ENCODE measurements at places on chromosomes 4 and X. TPM values are rescaled to one million over a fixed set of nuclear protein-coding genes. Genes with fewer than 3 reads are reported as not detected.

DNA sequence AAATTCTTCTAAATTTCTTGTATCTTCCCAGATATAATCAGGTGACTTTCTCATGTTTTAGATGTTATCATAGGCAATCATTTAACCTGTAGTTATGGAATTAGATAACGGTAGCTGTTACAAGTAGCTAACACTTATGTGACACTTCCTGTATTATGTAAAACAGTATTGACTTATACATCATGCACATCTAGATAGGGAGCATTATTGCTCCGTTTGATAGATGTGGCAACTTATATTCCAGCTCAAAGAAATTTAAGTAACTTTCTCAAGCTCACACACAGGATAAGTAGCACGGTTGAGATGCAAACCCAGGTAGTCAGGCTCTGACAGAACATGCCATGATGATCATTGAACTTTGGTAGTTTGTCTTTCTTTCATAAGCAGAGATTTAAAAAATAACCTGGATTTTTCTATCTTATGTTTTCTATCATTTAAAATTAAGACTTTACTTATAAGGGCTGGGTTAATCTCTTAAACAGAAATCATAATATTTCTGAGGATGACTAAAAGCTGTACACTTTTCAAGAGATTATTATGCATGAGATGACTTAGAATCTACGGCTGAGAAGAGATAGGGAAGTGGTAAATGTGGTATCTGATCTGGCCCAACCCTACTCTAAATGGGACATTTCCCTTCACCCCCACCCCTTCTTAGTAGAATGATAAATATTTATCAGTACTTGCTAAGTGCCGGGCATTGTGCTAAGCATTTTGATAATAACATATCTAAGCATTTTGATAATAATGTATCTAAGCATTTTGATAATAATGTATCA lies 69.1 kb upstream of the HPGD start:
- H3K27ac ChIP-seq: no peak overlapping the region
- no peak for DNase-seq
- no peak overlapping the region for H3K4me3 ChIP-seq

GRCh38 chr4:22410645-22411247 lies 105.1 kb downstream of the ADGRA3 start:
- H3K4me1 ChIP-seq: no peaks in the 10 kb centered on the region
- H3K27me3 ChIP-seq: no peaks in the 10 kb centered on the region
- no peak overlapping the region for H3K4me3 ChIP-seq
- no peak for DNase-seq

DNA sequence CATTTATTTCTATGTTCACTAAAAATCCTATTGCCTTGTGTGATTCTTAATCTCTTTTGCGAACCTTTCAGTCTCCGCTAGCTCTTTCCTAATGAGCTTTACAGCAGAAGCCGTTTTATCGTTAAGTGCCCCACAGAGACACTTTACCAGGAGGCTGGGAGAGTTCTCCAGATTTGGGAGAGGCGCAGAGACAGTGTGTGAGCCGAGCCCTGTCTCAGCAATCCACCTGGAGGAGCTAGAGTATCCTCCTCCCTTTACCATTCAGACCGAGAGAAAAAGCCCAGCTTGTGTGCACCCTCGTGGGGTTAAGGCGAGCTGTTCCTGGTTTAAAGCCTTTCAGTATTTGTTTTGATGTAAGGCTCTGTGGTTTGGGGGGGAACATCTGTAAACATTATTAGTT lies 54.9 kb upstream of the MTM1 start:
- no peak overlapping the region for H3K4me3 ChIP-seq
- H3K27ac ChIP-seq: no peak overlapping the region
- H3K4me1 ChIP-seq: no peaks in the 10 kb centered on the region
- DNase-seq: no peak

- H3K4me3 ChIP-seq: no peak overlapping the region
- DNase-seq: no peak
- no peak overlapping the region for H3K27ac ChIP-seq
- H3K27me3 ChIP-seq: no peaks in the 10 kb centered on the region
- H3K4me1 ChIP-seq: peaks cover 8% of the 10 kb centered on the region
Observed at GRCh38 chr4:88353324-88353723, 25.3 kb upstream of the HERC6 start.

Gene ATP11C
- total RNA-seq: 19.6 TPM

Gene TMPRSS11D
- not detected for total RNA-seq

Gene IBSP
- not detected for total RNA-seq

Gene ARHGAP10
- 26.9 TPM for total RNA-seq

Gene LARP7
- 35.2 TPM for total RNA-seq

Gene LNX1
- total RNA-seq: 6.0 TPM

GRCh38 chrX:10620121-10620699 lies at the start of gene MID1:
MID1 (minus strand) TSS chrX:10620585; CDS start chrX:10567547, 53,038 bp downstream.
- H3K4me3 ChIP-seq: peak within 1 kb of the TSS; percentile 52
- DNase-seq: peak; percentile 80
- peak within 1 kb of the TSS; percentile 66 for H3K27ac ChIP-seq
- no peaks in the 10 kb centered on the region for H3K4me1 ChIP-seq
- H3K27me3 ChIP-seq: no peaks in the 10 kb centered on the region

Gene TMEM184C
- total RNA-seq: 31.3 TPM

DNA sequence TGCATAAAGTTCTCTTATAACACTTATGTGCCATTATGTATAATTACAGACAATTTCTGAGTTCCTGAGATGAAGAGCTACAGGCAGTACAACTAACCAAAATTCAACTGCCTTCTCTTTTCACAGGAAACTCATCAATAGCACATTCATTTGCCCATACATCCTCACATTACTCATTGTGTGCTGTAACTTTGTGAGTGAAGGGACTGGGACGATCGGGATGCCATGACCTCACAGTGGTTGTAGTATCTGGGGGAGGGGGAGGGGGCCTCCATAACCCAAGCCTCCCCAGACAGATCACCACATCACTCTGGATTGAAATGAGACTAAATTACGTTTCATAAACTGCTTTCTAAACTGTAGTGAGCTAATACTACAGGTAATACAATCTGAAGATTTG lies 60.7 kb downstream of the ABCG2 start:
- no peak for DNase-seq
- H3K4me1 ChIP-seq: no peaks in the 10 kb centered on the region
- no peak overlapping the region for H3K27ac ChIP-seq
- H3K36me3 ChIP-seq: no peaks in the 10 kb centered on the region

- H3K36me3 ChIP-seq: no peaks in the 10 kb centered on the region
- DNase-seq: no peak
- no peaks in the 10 kb centered on the region for H3K4me1 ChIP-seq
Observed at GRCh38 chr4:86220121-86220520, 139.7 kb downstream of the MAPK10 start.

Gene NDP
- total RNA-seq: not detected

Gene ZNF275
- 9.0 TPM for total RNA-seq

Gene FAM114A1
- total RNA-seq: 39.8 TPM

Gene C1GALT1C1
- 24.0 TPM for total RNA-seq

DNA sequence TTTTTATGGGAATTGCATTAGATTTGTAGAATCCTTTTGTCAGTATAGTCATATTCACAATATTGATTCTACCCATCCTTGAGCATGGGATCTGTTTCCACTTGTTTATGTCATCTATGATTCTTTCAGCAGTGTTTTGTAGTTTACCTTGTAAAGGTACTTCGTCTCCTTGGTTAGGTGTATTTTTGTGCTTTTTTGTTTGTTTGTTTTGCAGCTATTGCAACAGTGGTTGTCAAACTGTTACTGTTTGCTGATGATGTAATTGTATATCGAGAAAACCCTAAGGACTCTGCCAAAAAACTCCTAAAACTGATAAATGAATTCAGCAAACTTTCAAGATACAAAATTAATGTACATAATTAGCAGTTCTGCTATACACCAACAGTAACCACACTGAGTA lies 127.9 kb upstream of the AR start:
- no peaks in the 10 kb centered on the region for H3K4me1 ChIP-seq
- DNase-seq: no peak
- H3K4me3 ChIP-seq: no peak overlapping the region
- no peak overlapping the region for H3K27ac ChIP-seq

Gene PPBP
- 3.4 TPM for total RNA-seq

GRCh38 chr4:52982255-52982945 lies 120.3 kb downstream of the RASL11B start:
- H3K27me3 ChIP-seq: no peaks in the 10 kb centered on the region
- no peak for DNase-seq
- H3K4me3 ChIP-seq: no peak overlapping the region
- H3K36me3 ChIP-seq: no peaks in the 10 kb centered on the region

DNA sequence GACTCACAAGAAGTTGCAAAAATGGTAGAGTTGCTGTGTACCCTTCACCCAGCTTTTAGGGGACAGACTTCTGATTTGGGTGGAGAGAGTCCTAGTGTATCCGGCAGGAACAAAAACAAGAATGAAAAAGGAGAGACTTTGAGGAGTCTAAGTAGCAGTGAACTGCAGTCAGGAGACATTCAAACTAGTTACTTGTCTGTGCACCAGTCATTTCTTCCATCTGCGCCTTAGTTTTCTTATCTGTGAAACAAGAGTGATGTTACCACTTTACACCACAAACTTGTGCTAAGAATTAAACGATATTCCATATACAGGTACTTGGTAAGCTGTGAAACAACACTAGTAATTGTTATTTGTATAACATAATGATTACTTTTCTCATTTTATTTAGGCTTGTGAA lies 47.3 kb downstream of the SH2D1A start:
- no peaks in the 10 kb centered on the region for H3K36me3 ChIP-seq
- H3K4me3 ChIP-seq: no peak overlapping the region
- no peaks in the 10 kb centered on the region for H3K4me1 ChIP-seq

Gene ZNF157
- total RNA-seq: 0.23 TPM

Gene P2RY4
- total RNA-seq: 0.23 TPM

Gene BEND2
- not detected for total RNA-seq

GRCh38 chrX:119573840-119574393 lies 446 bp upstream of the UBE2A start:
- peak overlapping the region; percentile 91 for H3K27ac ChIP-seq
- no peak for DNase-seq
- H3K36me3 ChIP-seq: no peaks in the 10 kb centered on the region

DNA sequence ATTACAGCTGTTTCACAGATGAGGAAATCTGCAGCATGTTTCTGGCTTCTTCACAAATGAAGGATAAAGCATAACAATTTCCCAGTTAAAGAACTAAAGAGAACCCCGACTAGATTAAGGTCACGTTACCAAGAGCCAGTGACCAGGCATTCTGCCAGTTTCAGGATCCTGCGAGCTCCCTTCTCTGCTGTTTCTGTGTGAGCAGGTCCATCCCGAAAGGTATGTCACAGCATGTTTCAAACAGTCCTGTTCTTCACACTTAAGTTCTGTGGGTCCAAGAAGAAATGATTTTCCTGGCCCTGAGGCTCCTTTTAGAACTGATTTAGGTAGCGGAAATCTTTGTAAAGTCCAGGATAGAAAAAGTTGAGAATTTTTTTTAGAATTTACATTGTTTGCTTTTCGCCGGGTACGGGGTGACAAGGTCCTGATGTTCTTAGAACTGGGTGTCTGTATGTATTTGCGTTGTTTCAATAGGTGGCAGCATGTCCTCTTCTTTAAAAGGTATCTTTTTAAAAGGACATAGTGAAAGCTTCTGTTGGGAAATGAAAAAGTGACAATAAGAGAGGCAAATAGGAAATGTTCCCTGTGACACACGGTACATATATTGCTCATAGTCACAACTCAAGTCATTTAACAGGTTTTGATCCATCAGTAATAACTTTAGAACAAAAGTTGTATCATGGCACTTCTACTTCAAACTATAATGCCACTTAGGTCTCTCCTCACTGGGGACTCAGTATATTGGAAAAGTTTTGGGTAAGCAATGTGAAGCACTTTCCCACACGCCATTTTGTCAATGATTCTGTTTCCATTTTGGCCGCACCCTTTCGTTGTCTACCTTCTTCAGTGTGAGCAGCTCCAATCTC lies 18.4 kb downstream of the IL21 start:
- H3K27ac ChIP-seq: no peak overlapping the region
- no peaks in the 10 kb centered on the region for H3K4me1 ChIP-seq
- no peak overlapping the region for H3K4me3 ChIP-seq
- no peaks in the 10 kb centered on the region for H3K36me3 ChIP-seq
- no peak for DNase-seq

DNA sequence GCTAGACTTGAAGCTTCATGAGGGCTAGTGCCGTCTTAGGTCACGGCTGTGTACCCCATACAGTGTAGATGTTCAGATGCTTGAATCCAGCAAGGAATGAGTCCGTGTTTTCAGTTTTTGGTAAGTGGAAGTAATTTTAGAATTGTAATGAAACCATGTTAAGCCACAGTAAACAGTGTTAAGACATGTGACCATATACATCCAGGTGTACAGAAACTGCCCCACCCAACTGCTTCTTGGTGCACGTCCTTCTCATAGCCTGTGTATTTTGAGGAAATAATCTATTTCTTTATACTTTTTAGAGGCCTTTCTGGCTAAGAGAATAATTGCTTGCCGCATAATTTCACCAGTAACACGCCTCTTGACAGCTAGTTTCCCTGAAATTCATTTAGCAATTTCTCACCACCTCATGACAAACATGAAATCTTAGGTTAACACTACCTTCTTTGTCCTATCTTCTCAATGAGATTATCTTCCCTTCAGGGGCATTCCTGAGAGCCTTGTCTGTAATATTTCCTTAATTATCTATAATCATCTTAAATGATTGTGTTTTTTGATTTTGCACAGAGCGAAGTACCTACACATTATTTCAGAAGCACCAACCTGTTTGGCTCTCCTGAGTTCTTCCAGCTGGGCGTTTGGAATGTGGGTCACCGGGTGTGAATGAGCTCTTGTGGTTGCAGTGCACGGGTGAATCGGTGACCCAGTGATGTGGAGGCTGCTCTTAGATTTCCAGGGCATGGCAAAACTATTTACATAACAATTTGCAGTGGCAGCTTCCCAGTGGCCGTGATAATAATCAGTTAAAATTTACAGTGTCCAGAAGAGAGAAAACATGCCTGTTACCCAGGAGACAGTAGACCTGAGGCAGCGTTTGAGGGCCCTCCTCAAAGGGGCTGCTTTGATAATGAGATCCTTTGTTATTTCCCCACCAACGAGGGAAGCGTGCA lies 50.2 kb upstream of the TADA2B start:
- no peaks in the 10 kb centered on the region for H3K27me3 ChIP-seq
- H3K27ac ChIP-seq: no peak overlapping the region
- peaks cover 33% of the 10 kb centered on the region for H3K36me3 ChIP-seq
- DNase-seq: no peak
- peaks cover 26% of the 10 kb centered on the region for H3K4me1 ChIP-seq

DNA sequence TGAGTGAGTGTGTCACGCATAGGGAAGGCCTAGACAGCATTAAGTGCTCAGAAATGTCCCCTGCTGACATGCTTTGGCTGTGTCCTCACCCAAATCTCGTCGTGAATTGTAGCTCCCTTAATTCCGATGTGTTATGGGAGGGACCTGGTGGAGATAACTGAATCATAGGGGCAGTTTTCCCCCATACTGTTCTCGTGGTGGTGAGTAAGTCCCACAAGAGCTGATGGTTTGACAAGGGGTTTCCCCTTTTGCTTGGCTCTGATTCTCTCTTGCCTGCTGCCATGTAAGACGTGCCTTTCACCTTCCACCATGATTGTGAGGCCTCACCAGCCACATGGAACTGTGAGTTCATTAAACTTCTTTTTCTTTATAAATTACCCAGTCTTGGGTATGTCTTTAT lies 78.0 kb downstream of the NSUN7 start:
- H3K36me3 ChIP-seq: peaks cover 42% of the 10 kb centered on the region
- H3K4me3 ChIP-seq: no peak overlapping the region
- no peaks in the 10 kb centered on the region for H3K27me3 ChIP-seq
- DNase-seq: no peak
- H3K27ac ChIP-seq: no peak overlapping the region
- no peaks in the 10 kb centered on the region for H3K4me1 ChIP-seq

Data from upper lobe of right lung (tissue), 1 donor.